ENCODE measurements at places on chromosomes 4 and X.

- peak; percentile 87 for DNase-seq
These were observed 650.8 kb upstream of the DIPK2B start for GRCh38 chrX:45851434-45851991.

- DNase-seq: no peak
These were observed 178.6 kb upstream of the MAMLD1 start for GRCh38 chrX:150184491-150184890.

- DNase-seq: no peak
These were observed 76.2 kb upstream of the GRXCR1 start for GRCh38 chr4:42816189-42816879.

GRCh38 chr4:148808416-148808815, 366.2 kb upstream of the NR3C2 start:
- DNase-seq: no peak

- DNase-seq: no peak
These were observed 21.6 kb downstream of the NYX start for GRCh38 chrX:41468647-41469323.

All from T-helper 2 cell (primary cell).